ENCODE measurements at places on chromosomes 2 and 18. TPM values are rescaled to one million over a fixed set of nuclear protein-coding genes. Genes with fewer than 3 reads are reported as not detected.

CCL20 gene
- total RNA-seq, result 23.1 TPM

PLCD4 gene
- not detected for total RNA-seq

TUBA4B gene
- total RNA-seq, result not detected

LIMS2 gene
- 8.8 TPM for total RNA-seq

NTSR2 gene
- not detected for total RNA-seq

TPO gene
- total RNA-seq, result not detected

SERPINB12 gene
- not detected for total RNA-seq

ZNF397 gene
- 14.9 TPM for total RNA-seq

GRCh38 chr2:20229322-20230113 lies 4.6 kb upstream of the SDC1 start:
- DNase-seq, result no peak

DNA sequence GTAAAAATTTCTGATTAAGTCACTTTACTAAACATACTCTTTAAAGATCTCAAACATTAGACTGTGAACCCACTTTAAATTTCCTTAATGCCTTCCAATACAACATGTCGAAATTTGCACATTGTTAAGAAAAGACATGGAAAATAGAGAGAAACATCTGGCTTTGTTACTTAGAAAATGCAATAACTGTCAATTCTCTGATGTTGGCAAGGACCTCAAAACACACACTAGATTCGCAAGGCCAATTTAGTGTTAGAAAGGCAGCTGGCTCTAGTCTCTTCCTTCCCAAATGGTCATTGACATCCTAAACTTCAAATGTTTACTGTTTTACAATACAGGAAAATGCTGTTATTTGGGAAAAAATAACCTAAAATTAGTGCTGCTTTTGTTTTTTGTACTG lies 110.6 kb downstream of the UPP2 start:
- no peak for DNase-seq

GRCh38 chr2:46145017-46145416 lies 152.2 kb upstream of the EPAS1 start:
- no peak for DNase-seq

GRCh38 chr2:158760887-158761286 lies 34.2 kb upstream of the DAPL1 start:
- DNase-seq, result no peak

GRCh38 chr2:111975053-111975552 lies 76.7 kb downstream of the MERTK start:
- no peak for DNase-seq

GRCh38 chr2:43099797-43100196 lies 126.6 kb downstream of the ZFP36L2 start:
- DNase-seq, result no peak

DNA sequence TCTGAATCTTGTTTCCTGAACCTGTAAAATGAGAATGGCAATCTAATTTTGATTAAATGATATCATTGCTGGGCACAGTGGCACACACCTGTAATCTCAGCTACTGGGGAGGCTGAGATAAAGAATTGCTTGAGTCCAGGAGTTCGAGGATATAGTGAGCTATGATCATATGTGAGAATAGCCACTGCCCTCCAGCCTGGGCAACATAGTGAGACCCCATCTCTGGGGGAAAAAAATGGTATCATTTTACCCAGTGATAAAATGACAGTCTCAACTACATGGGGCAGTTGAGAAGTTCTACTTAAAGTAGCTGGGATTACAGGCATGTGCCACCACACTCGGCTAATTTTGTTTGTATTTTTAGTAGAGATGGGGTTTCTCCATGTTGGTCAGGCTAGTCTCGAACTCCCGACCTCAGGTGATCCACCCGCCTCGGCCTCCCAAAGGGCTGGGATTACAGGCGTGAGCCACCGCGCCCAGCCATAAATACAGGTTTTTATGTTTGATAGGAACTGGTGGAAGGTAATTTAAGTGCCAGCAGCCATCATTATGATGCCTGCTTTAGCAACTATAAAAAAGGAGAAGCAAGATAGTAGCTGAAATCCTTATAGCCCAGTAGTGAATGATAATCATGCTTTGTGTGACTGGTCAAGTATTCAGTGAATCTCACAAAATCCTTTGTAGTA lies 17.0 kb downstream of the BZW1 start:
- DNase-seq, result no peak

DNA sequence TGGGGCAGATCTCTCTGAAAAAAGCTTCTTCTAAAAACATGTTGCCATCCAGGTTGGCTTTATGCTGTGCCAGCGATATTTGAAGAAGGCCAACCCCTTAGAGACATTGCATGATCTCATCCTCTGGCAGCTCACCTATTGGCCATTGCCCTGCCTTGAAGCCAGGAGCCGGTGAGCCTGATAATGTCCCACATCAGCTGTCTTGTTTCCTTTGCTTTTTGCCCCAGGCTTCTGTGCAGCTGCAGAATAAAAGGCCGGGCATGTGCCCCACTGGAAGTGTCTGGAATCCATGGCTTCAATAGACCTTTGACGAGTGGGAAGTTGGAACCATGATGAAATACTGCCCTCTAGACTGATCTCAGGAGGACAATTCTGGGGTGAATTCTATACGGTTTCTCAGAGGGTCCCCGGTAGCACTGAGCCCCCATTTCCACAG lies 523.5 kb upstream of the ZEB2 start:
- DNase-seq, result no peak

DNA sequence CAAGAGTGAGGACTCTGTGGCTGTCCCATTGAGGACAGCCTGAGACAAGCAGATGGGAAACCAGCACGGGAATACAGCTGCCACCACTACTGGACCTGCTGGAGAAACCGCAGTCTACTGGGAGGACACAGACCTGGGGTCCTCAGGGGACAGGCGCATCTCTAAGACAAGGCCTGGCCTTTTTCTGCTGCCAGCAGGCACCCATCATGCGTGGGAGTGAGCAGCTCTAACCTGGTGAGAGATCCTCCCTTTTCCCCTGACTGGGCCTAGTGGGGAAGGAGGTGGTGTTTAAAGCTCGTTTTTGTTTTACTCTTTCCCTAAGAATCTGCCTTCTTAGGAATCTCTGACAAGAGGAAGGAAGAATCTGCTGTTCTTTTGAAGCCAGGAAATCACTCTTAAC lies 36.6 kb downstream of the CYRIA start:
- DNase-seq, result no peak

- DNase-seq, result no peak
Measured at GRCh38 chr2:10665833-10666232, 23.9 kb downstream of the NOL10 start.

GRCh38 chr18:12849548-12849947 lies 34.5 kb downstream of the PTPN2 start:
- DNase-seq, result no peak

DNA sequence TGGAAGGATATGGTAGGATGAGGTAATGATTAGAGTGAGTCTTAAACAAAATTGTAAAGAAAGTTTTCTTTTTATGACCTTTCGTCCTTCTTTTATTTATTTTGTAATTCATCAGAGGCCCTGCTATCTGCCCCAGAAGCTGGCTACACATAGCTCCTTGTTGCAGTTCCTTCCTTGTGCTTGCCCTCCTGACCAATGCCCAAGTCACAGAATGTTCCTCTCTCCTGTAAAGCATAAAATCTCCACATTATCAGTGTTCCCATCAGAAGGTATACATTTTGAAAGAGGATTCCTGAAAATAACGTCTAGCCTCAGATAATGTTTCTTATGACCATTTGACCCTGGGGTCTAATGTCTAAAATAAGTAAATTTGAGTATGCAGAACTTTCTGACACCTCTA lies 78.3 kb downstream of the RND3 start:
- no peak for DNase-seq

- peak; percentile 60 for DNase-seq
Measured at GRCh38 chr18:3652380-3653262, 202.6 kb downstream of the TGIF1 start.
